ENCODE measurements at places on chromosomes 6 and 20.

- DNase-seq = no peak
These were observed 95.4 kb upstream of the TENT5A start for GRCh38 chr6:81847866-81848265.

DNA sequence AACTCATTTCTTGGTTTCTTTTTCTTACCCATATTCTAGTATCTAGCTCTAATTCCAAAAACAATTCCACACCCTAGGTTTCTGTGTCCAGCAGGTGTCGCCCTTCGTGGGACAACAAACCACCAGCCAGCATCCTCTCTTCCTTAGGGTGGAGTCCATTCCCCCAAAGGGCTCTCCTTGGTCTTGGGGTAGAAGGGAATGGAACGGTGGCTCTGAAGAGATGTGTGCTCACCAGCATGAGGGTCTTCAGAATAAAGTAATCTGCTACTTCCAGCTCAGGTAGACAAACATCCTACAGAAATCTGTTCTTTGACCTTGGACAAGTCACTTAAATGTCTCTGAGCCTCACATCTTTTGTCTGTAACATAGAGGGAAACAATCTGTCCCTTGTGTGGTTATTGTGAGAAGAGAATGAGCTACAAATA, 7.2 kb downstream of the HLA-DMB start:
- peak; percentile 57 for DNase-seq

DNA sequence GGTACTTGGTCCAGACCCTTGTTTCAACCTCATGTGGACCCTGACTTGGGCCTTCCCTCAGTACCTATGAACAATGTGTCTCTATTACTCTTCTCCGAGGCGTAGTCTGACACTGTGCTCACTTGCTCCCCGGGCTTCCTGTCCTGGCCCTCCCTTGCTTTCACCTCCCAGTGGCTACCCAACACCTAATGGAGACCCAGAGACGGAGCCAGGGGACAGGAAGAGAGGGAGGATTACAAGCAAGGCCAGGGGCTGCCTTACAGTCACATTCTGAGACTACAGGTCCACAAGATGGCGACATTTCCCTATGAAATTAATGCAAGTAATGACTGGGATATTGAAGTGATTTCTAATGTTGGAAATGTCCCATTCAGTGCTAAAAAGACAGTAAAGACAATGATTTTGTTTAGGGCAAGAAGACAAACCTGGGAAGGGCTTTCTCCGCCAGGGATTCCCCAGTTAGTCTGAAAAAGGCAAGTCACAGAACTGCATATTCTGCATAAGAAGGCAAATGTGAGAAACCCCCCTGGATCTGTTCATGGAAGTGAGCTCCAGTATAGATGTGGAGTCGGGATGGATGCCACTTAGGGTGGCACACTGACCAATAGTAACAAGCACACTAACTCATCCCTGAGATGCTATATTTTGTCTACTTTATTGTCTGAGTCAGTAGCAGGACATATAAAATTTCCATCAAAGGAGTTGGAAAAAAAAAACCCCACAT, 44.0 kb upstream of the ZBTB24 start:
- DNase-seq = no peak

- no peak for DNase-seq
These were observed 205.1 kb upstream of the GMDS start for GRCh38 chr6:2450546-2450945.

GRCh38 chr6:74579794-74580193, 626.1 kb downstream of the COL12A1 start:
- no peak for DNase-seq

Measured in central memory CD8-positive, alpha-beta T cell (primary cell).